Left lung (tissue), 14 donors: ENCODE measurements at places on chromosomes 12 and 14. TPM values are rescaled to one million over a fixed set of nuclear protein-coding genes. Genes with fewer than 3 reads are reported as not detected.

GRCh38 chr14:61512026-61512834, 183.1 kb upstream of the HIF1A start:
- DNase-seq: no peak

The GNB3 gene
- polyA plus RNA-seq: 5.4 TPM

The HOXC13 gene
- polyA plus RNA-seq: not detected

GRCh38 chr12:69341328-69341727, 6.9 kb upstream of the LYZ start:
- DNase-seq: no peak

- no peak for DNase-seq
Observed at GRCh38 chr14:44959538-44959937, 2.2 kb downstream of the KLHL28 start.

The SRRM4 gene
- 0.30 TPM for polyA plus RNA-seq

The CD163 gene
- 14.1 TPM for polyA plus RNA-seq

GRCh38 chr12:38890102-38890855, 15.1 kb downstream of the CPNE8 start:
- no peak for DNase-seq

The RAN gene
- 529 TPM for polyA plus RNA-seq

The FAM90A1 gene
- polyA plus RNA-seq: 1.4 TPM

DNA sequence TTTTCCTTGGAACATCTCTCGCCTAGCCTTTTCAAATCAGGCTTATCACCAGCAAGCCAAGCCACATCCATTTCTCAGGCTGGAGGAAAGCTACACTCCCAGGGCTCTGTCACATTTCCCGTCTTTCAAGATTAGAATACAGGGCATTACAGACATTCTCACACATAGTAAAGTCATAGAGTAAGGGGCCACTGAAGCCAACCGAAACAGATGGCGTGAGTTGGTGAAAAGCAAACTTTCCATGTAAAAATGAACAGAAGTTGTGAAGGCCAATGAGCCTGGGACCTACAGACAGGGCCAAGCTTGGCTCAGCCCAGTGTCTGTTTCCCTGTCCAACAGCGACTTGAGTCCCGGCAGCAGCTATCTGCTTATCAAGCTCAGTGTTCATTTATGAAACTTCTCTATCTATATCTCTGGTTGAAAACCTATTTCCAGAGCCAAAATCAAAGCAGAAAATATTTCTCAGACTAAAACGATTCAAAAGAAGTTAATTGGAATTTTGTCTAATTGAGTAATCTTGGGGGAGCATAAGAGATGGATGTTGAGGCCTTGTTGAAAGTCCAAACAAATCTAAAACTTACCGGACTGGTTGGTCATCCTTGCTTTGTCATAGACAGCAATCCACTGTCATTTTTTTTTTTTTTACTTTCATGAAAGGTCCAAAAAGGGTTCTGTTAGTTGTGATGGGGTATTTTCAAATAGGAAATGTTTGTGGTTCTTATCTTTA, 105.6 kb downstream of the DAAM1 start:
- DNase-seq: no peak

DNA sequence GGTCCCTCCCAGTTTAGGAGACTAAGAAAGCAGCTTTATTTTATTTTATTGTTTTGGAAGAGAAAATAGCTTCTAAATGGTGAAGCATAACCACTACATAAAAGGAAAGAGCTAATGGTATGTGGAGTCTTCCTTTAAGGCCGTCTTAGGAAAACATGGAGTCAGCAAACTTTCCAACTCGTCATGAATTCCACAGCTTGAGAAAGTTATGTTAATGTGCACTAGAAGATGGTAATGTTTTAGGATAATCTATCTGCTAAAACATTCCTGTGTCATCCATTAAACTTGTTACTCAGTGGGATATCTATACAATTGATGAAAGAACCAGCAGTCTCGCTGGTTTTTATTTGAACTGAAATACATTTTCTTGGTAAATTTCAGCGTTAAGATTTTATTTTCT, 448.4 kb upstream of the SEL1L start:
- DNase-seq: no peak

GRCh38 chr12:7101694-7102131, 7.3 kb downstream of the C1RL start:
- DNase-seq: no peak

GRCh38 chr14:50379563-50379962, 17.1 kb downstream of the CDKL1 start:
- no peak for DNase-seq

DNA sequence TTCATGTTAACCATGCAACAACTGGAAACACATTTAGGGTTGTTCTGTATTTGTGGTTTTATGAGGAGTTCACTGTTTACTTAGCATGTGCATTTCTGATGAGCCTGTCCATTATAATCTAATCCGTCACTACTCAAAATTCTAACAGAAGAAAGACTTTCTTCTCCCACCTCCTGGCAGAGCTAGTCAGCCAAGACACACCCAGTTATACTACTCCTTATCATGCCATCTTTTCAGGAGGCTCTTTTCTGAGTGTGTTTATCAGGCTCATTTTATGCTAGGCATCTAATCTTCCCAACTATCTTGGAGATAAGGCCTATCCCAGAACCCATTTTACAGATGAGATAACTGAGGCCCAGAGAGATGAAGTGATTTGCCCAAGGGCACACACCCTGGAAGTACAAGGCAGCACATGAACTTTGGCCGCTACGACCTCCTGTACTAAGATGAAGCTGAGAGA, 10.4 kb upstream of the MED13L start:
- DNase-seq: no peak

The LTB4R gene
- 5.3 TPM for polyA plus RNA-seq

DNA sequence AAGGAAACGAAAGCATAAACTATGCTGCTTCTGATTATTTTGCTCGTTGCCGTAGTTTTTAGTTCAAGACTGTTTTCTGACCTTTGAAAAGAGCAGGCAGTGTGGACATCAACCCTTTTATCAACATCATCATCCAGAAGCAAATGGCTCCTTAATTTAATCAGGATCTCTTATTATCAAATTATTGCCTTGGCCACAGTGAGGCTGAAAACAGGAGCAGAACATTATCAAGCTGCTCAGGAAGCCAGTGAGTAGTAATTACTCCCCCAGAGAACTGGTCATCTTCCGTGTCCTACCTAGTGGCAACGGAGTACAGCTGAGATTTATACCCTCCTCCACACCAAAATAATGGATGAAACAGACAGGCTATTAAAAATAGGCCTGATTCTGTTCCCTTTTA, 2.2 kb upstream of the DIABLO start:
- DNase-seq: no peak

- DNase-seq: no peak
Observed at GRCh38 chr14:88473791-88474190, 81.0 kb downstream of the PTPN21 start.

DNA sequence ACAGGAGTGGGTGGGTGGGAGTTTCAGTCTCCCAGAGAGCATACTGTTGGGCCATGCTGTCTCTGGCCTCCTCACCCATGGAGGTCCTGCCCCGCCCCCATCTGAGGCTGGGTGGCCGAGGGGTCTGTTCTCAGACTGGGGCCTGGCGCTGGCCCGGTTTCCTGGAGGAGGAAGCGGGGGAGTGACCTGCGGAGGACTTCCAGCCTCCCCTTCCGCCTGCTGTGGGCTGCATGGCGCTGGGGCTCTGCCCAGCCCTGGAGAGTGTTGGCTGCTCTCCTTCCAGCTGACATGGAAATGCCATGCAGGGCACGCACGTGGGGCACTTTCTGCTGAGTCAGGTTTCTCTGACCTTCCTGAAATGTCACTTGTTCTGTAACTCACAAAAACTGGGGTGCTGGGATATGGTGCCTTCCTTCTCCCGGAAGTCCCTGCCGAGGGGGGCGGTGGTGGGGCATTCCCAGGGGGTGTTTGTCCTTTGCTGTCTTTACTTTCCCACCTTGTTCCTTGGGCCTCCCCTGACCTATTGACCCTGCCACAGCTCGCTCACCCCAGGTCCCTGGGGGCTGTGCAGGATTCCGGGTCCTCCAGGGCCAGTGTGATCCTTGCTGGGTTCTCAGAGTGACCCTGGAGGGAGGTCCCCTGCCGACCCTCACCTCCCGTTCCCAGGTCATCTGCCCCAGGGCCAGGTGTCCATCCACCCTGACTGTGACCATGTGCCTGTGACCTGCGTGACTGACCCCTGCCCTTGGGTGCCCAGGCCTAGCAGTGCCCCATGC, 23.6 kb downstream of the PACS2 start:
- no peak for DNase-seq

DNA sequence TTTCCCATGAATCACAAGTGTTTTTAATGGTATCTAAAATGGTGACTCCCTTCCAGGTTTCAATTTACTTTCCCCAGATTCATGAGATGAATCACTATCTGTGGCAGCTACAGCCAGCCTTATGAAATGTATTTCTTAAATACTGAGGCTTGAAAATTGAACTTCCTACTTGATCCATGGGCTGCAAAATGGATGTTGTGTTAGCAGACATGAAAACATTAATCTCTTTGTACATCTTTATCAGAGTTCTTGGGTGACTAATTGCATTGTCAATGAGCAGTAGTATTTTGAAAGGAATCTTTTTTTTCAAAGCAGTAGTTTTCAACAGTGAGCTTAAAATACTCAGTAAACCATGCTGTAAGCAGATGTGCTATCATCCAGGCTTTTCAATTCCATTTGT, 250.8 kb downstream of the SLC6A15 start:
- no peak for DNase-seq

The TSPAN11 gene
- polyA plus RNA-seq: 13.7 TPM

The SYNE3 gene
- polyA plus RNA-seq: 4.8 TPM

- no peak for DNase-seq
Observed at GRCh38 chr14:53946404-53947093, 10.1 kb downstream of the BMP4 start.

GRCh38 chr12:127297327-127297726, 969.6 kb upstream of the TMEM132C start:
- DNase-seq: no peak

The RHEBL1 gene
- polyA plus RNA-seq: 3.6 TPM

- no peak for DNase-seq
Observed at GRCh38 chr12:100955139-100955538, 160.6 kb downstream of the ANO4 start.

The PIK3C2G gene
- polyA plus RNA-seq: 24.4 TPM

The FOXN4 gene
- polyA plus RNA-seq: 1.5 TPM

DNA sequence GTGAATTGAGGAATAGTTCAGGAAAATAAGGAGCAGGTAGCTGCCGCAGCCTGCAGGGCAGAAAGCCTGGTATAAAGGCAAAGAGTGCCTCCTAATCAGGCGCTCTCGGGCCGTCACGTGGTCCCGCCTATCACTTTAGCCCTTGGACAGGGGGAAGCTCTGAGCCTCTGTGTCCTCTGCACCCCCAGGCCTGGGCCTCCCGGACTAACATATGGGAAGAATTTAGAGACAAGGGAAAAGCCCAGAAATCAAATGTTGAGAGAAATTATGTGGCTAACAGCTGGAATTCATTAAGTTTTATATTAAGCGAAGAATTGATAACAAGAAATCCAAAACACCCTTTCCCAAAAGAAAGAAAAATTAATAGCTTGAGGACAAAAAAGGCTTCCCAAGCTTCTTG, 417.7 kb downstream of the ATP23 start:
- DNase-seq: peak; percentile 17

- no peak for DNase-seq
Observed at GRCh38 chr14:22375321-22375930, 213.6 kb downstream of the DAD1 start.

DNA sequence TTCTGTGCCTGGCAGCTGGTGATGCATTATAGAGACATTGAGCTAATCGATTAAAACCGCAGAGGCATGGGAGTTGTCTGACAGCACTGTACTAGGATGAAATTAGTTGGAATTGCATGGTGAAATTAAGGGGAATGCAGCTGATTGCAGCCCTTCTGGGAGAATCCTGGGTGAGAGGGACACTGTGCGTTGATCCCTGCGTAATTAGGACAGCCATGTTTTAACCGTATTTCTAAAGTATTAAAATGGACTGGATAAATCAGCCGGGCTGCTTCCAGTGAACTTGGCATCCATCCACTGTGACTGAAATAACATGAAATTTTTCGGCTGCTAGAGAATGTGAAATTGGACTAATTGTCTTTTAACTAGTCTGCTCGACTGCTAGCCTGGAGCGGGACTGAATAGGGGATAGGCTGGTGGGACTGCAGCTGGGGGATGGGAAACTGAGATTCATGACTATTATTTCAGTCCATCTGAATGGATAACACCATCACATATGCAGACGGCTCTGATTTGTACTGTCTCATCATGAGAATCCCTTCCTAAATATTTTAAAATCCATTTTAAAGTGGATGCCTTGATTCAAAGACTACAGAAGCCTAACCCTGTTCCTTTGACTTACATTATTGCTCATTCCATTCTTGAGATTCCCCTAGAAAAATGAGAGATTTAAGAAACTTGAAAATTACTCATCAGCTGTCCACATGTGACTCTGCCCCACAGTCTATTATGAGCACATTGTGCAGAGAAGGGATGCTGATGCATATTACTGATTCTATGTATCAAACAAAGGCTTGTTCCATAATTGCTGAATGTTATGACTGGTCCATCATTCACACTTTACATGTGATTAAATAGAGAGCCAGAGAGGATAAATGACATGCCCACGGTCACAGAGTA, 343.9 kb downstream of the NPAS3 start:
- no peak for DNase-seq

DNA sequence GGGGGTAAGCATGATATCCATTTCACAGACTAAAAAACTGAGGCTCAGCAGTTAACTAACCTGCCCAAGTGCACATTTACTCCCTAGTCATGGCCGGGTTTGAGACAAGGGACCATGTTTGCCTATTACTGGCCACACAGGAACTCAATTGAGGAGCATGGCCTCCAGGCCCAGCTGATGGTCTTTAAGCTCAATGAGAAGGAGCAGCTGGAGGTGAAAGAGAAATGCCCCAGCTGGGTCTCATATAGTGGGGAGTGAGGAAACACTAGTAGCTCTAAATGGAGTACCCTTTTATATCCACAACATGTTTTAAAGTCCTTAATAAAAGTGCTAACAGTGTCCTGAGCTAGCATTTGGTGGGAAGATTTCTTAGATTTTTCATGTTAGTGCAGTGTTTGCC, 1.6 kb downstream of the TDP1 start:
- no peak for DNase-seq

The BEGAIN gene
- 2.0 TPM for polyA plus RNA-seq

- DNase-seq: peak; percentile 37
Observed at GRCh38 chr12:117854339-117855012, 114.3 kb downstream of the KSR2 start.

GRCh38 chr14:49619730-49620129, 696 bp downstream of the RPL36AL start:
- no peak for DNase-seq

DNA sequence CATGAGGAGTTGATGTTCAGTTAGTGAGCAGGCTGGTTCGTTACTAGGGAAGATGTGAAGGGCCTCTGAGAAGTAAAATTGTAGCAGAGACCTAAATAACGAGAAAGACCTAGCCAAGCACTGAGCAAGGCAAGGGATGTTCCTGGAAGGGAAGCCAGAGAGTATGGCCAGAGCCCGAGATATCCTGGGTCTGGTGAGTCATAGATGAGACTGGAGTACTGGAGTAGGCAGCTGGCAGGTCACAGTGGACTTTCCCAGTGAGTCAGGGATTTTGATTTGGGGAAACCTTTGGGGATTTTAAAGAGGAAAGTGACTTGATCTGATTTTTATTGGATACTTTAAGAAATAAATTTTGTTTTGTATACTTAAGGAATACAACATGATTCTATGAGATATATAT, 369.0 kb downstream of the DIO2 start:
- no peak for DNase-seq

The MARCHF9 gene
- 19.4 TPM for polyA plus RNA-seq

The ZNF891 gene
- 7.3 TPM for polyA plus RNA-seq
